H54 (cell line): ENCODE measurements at places on chromosomes 13 and 19.

GRCh38 chr13:61901946-61902541 lies 486.4 kb upstream of the PCDH20 start:
- no peak for DNase-seq

DNA sequence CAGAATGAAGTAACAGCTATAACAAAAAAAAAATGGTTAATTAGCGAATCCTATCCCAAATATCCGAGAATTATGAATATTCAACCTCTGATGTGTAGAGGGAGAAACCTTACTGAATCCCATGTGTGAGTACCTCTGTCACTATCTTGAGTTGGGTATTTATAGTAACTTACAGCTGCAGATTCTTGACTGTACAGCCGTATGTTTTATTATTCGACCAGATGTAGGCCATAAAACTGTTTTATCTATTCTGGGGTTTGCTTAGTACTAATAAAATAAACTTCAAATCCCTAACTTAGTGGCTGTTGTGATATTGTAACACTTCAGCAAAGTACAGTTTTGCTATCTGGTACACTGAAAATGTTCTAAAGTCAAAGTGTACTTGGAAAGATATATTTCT lies 120.0 kb downstream of the EFNB2 start:
- no peak for DNase-seq

- DNase-seq, result no peak
Observed at GRCh38 chr19:11399667-11400066, 15.6 kb upstream of the EPOR start.

DNA sequence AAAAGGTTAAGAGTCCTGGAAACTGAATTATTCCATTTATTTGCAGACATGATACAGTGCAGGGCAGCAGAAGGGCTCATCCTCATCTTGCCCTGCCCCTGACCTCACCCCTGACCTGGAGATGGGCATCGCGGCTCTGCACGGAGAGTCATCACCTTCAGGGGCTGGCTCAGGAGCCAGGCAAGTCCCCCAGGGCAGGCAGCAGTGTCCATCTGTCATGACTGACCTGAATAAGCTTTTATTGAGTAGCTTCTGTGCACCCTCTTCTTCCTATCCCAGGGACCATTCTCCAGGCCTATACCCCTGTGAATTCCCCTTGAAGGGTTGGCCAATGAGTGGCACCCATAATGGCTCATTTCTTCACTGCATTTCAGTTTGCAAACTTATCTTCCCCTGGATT lies 484.2 kb downstream of the ZNF536 start:
- no peak for DNase-seq

DNA sequence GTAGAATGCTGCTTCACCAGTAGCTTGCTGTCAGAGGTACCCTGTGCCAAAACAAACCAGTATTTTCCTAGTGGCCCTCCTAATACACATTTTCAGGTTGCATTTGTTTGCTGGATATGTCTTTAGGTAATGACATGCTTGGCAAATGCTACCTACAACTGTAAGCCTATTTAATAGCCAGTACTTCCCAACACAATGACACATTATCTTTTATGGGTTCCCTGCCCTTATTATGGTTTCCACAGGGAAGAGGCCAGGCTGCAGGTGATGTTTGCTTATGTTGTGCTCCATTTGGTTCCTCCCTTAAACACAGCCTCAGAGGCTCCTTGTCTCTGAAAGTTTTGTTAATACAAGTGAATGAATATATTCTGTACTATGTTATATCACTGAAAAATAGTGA lies 24.7 kb downstream of the FRY start:
- DNase-seq, result no peak

DNA sequence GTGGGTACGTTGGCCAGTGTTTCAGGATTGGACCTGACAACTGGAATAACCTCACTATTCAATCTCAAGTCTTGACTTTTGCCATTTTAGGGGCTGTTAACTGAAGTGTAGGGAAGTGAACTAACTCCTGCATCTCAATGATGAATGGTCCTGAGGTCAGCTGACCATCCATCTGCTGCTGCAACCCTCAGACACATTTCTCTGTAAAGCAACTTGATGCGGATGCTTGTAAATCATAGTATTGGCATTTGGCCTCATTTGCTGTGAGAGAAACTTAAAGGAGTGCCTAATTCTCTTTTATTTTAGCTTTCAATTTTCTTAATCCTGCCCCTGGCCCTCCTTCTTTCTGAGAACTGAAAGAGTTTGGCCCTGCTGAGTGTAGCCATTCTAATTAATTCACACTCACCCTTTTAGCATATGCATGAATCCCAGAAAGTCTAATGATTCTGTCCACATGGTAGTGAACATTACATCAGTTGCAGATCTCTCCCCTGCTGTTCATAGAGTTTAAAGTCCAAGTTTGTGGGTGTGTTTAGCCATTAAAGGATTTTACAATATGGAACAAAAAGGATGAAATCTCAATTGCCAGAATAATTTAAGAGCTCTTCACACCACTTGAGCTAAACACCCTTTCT lies 1531.4 kb upstream of the SLC10A2 start:
- no peak for DNase-seq

DNA sequence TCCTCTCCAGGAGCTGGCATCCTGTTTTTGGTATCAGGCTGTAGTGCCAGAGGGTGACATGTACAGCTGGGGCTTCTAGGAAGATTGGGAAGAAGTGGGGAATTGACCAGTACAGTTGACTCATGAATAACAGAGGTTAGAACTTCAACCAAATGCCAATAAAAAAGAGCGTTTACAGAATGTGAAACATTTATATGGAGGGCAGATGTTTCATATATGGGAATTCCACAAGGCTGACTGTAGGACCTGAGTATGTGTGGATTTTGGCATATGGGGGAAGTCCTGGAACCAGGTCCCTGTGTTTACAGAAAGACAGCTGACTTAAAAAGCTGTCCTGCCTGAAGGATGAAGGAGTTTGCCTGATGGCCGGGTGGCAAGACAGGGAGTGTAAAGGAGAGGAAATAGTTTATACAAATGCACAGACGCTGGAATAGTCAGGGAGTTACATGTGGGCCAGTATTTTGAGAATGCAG lies 5.2 kb downstream of the CHAMP1 start:
- peak; percentile 41 for DNase-seq

GRCh38 chr13:112248406-112248760 lies 127.8 kb upstream of the SPACA7 start:
- no peak for DNase-seq
